Activated CD4-positive, alpha-beta T cell treated with anti-CD3 and anti-CD28 coated beads, Interleukin-2, amount 50 U/mL, for 16 hours (primary cell): ENCODE measurements at places on chromosomes 11 and 22.
A peak's percentile ranks its signal among the peaks of the same experiment; 100 is the strongest.

- DNase-seq = no peak
These were observed 116.3 kb upstream of the RCN1 start for GRCh38 chr11:31974366-31975136.

DNA sequence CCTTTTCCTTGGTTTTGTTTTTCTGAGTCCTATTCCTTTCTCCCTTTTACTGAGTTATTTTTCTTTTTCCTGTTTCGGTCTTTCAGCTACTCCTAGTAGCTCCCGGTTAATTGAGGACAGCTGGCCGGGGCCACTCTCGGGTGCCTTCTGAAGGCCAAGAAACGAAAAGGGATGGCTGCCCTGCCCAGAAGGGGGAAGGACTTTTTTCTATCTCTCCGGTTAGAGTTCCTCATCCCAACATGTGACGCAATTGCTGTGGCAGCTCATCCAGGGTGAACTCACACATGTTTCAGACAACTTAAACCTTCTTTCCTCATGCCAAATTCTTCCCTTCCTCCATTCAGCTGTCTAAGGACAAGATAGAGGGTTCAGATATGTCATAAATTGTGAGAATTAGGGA is 83.6 kb downstream of the PIWIL4 start:
- no peak for DNase-seq

DNA sequence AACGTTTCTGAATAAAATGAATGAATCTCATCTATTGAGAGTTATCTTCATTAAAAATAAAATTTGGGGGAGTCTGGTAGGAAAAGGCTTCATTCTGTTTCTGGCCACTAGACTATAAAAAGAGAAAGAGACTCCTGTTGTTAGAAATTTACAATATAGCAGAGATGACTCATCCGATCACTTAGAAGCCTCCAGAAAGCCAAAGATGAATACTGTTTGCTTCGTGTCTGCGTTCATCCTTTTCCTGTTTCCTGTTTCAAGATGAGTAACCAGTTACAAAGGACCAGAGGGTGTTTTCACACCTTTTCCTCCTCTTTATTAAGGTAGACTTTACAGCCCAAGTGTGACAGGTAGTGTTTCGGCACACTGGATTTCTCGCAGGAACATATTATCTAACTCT is 1120.7 kb downstream of the LRRC4C start:
- DNase-seq = peak; percentile 12

GRCh38 chr11:32056438-32056837 is 34.4 kb upstream of the RCN1 start:
- no peak for DNase-seq

- DNase-seq = no peak
These were observed 4.0 kb downstream of the CRY2 start for GRCh38 chr11:45851228-45851627.

GRCh38 chr11:17596310-17596669 is 49.2 kb downstream of the OTOG start:
- no peak for DNase-seq

DNA sequence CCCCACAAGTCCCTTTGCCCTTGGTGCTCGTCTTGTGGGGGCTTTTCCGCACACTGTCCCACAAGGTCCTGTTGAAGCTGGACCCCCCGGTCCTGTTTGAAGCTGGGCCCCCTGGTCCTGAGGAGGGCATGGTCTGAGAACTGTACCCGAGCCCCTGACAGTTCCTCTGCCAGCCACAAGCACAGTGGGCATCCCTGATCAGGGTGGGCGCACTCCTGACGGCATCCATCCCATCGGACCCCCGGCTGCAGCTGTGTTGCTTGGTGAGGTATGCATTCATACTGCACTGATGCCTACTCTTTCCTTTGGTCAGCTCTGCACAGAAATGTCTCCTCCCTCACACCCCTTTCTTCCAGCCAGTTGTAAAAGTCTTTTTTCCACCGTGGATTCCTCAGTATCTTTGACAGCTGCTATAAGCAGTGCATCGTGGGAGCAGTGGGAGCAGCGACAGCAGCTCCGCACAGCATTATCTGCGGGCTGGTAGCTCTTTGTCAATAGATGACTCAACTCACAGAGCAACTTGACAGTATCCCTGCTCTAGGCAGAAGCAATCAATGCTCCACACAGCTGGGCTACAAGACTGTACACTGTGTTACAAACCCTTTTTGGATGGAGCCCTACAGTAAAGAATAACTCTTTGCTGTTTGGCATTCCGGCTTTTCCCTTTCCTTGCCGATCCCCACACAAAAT is 1030.8 kb upstream of the CCDC90B start:
- DNase-seq = no peak

DNA sequence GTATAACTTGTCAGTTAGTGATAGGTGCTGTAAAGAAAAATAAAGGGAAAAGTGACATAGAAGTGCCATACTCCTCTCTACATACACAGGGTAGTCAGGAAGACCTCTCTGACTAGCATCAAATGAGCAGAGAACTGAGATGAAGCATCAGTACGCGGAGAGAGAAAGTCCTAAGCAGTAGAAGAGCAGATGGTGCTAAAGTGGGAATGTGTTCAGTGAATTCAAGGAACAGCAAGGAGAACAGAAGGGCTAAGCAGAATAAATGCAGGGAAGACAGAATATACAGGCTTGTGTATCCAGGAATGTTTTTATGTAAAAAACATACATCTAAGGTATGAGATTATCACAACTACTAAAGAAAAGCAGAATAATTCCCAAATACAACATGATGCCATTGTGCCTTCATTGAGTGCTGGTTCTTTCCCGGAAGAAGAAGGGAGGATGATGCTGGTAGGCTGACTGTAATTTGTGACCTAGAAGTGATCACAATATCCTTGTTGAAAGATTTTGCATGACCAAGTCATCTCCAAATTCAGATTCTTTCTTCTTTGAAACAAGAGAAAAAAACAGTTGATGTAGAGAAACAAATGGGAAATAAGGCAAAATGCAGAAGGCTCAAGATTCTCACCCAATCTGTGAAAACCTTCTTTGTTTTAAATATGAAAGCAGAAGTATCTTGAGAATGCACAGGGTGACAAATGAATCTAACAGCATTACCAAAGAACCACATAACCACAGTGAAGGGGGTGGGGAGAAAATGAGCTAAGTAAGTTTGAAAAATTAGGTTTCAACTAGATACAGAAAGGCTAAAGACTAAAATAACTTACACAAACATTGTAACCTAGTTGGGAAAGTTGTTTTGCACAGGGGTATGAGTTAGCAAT is 20.5 kb downstream of the MRE11 start:
- DNase-seq = peak; percentile 68

DNA sequence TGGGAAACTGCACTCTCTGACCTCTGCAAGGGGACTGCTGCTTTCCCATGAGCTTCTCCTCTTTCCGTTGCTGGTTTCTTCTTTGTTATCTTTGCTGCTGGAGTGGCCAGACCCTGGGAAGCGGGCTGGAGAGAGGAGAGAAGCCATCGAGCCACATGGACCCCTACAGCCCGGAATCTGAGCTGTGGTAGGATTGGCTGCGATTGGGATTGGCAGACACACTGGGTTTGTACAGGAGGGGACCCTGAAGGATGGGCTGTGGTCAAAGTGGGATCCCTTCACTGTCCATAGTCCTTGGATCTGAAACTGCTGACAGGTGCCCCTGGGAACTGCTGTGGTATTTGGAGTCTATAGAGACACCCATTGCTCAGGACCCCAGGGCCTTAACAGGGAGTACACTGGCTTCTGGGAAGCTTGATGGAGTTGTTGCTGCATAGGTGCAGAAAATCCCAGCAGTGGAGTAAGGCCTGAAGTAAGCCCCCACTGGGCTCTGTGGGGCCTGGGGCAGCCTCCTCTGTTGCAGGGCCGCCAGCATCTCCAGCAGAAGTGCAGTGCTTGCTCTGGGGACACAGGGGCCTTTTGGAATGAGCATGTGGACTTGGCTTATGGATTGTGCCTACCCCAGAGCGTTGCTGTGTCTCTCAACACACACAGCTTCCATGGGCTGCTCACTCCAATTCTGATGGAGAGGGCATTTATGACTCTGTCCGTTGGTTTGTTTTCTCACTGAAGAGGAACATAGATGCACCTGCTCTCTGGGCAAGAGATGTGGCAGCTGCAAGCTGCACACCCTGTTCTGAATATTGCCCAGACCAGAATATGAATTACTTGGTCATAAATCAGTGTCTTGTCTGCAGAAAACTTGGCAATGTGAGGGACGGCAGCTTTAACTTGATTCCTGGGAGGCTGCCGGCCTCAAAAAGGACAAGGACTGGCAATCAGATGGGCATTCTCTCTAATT is 32.0 kb downstream of the BCR start:
- no peak for DNase-seq

DNA sequence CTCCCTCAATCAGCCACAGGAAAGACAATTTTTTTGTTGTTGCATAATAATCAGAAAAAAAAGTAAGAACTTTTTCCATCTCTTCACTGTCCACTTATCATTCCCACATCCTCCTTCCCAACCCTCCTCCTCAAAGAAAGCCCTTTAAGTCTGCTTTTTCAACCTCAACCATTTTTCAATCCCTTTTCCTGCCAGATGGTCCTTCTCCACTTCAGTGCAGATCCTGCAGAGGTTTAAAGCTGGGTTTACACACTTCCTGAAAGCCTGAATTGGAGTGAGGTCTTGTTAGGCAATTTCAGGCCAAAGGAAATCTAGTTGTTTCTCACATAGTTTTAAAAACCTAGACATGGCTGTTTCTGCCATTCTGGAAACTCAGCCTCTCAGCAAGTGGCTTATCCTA is 78.3 kb downstream of the RPL27A start:
- DNase-seq = no peak

- no peak for DNase-seq
These were observed 5.8 kb downstream of the POLDIP3 start for GRCh38 chr22:42608823-42609361.

GRCh38 chr11:77059806-77060205 is 7.0 kb upstream of the CAPN5 start:
- DNase-seq = no peak

- DNase-seq = no peak
These were observed 89.0 kb upstream of the SHISAL1 start for GRCh38 chr22:44401783-44402110.

- no peak for DNase-seq
These were observed 70.5 kb downstream of the DKK3 start for GRCh38 chr11:11937957-11938356.
